ENCODE measurements at places on chromosomes 6 and 20.

GRCh38 chr6:56091159-56091869 lies 156.1 kb downstream of the COL21A1 start:
- DNase-seq, result no peak

DNA sequence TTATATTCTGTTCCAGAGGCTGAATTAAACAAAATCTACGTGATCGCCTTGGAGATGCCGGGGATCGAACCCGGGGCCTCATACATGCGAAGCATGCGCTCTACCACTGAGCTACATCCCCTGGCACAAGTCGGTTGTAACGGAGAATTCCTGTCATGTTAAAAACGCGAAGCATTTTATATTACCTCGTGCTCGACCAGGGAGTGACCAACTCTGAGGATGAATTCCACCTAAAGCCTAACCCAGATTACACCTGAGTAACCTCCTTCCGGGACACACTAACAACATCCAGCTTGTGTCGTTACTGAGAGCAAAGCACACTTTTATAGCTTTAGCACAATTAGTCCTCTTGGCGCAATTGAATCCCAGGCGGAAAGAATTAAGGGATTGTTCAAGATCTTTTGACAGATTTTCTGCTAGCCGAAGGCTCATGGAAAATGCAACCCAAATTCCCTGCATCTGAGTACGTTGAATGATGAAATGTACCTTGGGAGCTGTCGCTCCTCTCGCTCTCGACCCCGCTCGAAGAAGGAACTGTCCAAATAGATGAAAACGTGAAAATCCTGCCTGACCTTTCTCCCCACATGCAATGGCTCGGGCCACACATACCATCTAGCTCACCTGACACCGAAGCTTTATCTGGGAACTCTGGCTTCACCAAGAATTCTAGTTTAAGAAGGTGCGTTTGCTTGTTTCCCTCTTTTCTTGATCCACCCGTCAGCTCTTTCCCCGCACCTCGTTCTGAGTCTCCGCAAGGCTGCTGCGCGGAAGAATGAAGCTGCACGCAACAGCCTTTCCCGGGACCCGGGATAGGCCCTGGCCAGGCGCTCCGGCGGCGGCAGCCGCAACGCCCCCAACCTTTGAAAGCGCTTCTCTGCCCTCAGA lies 148.3 kb downstream of the GPX5 start:
- DNase-seq, result peak; percentile 75

- no peak for DNase-seq
Observed at GRCh38 chr20:58900397-58900796, 47.9 kb downstream of the GNAS start.

DNA sequence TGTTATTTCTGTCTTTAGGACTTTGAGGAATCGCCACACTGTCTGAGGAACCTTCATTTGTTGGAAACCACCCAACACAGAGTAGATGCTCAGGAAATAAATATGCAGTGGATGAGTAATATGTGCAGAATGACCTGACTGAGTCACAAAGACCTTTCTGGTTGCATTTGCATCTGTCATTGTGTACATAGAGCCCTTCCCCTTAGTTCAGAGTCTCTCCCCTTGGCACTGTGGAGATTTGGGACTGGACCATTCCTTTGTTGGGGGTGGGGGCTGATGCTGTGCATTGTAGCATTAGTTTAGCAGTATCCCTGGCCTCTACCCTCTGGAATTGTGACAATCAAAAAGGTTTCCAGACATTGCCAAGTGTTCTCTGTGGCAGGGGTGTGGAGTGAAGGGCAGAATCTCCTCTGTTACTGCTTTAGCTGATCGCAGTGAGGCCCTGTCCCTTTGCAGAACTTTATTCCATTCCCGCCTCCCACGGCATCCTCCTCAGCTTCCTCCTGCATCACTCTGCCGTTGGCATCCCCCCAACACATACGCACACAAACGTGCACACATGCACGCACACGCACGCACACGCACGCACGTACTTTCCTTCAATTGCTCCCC lies 64.5 kb downstream of the EYA2 start:
- DNase-seq, result no peak

- DNase-seq, result no peak
Observed at GRCh38 chr6:92510137-92510536, 909.2 kb downstream of the EPHA7 start.

GRCh38 chr20:21702553-21703470 lies 2.7 kb upstream of the PAX1 start:
- peak; percentile 37 for DNase-seq

GRCh38 chr6:93358435-93358834 lies 60.9 kb downstream of the EPHA7 start:
- no peak for DNase-seq

- no peak for DNase-seq
Observed at GRCh38 chr6:151140767-151141166, 99.0 kb upstream of the AKAP12 start.

GRCh38 chr6:99604166-99605073 lies 2.2 kb upstream of the PRDM13 start:
- no peak for DNase-seq

GRCh38 chr6:43789447-43789846 lies 19.4 kb downstream of the VEGFA start:
- DNase-seq, result no peak

DNA sequence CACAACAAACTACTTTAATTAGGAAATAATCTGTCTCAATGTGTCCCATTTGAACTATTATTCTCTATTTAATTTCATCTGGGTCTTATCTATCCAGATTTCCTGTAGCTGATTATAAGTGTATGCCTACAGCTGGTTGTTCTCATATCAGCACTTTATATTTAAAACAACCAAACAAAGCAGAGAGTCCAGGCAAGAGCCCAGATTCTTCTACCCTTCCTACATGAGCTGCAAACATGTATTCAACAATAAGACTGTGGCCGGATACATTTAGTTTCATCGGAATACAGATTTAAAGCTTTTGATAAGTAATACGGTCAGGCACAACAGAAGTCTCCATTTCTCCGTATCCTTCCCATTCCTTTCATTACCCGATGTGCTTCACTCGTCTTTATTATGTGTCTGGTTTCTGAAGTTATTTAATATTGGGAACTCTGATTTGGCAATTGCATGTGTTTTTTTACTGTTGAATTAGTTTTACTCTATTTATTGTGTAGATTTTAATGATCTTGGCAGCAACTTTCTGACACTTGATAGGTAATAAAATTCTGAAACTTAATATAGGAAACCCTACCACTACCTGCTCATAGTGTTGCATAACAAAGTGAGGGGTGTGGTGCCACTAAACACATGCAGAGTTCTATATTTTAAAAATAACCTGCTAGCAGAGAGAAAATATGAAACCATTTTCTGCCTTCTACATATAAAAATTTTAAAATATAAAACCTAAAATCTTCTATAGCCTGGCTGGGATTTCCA lies 653.5 kb upstream of the PTCHD4 start:
- DNase-seq, result no peak

DNA sequence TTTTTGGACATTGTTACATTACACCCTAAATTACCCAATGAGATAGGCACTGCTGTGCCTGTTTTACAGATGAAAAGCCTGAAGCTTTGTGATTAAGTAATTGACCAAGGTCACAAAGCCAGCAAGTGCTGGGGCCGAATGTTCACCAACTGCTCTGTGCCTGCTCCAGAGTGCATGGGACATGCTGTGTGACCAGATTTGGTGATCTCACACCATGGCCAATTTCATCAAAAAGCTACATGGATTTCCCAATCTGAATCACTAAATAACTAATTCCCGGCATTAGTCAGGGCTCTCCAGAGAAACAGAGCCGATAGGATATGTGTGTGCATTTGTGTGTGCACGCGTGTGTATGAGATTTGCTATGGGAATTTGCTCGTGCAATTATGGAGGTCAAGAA lies 228.3 kb upstream of the ECI2 start:
- no peak for DNase-seq

GRCh38 chr6:169723991-169724493 lies 258 bp downstream of the PHF10 start:
- DNase-seq, result no peak

GRCh38 chr6:79833264-79833963 lies 113.9 kb downstream of the ELOVL4 start:
- no peak for DNase-seq

DNA sequence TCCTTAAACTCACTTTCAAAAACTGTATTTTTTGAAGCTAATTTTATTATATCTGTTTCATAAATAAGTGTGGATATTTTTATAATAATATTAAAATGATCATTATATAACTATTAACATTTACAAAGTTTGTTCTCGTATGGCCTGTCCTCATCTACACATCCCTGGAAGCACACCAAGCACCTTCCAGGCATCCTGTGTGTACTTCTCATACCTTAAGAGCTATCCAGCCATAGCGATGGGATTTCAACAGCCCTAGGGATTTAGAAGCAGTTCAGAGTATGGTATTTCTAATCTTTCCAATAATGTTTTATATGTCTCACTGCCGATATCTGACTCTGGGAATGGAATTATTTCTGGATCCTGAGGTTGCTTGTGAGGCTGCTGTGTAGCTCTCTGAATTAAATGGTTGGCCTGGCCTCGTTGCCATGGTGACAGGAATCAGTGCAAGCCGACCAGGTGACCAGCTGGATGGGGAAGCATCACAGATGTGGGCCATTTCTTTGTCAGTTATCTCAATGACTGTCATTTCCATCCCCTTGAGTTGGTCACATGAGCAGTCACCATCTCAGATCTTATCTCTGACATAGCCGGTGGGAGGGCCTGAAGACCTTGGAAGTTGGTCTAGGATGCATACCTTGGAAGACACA lies 265.2 kb upstream of the RIN2 start:
- DNase-seq, result no peak

DNA sequence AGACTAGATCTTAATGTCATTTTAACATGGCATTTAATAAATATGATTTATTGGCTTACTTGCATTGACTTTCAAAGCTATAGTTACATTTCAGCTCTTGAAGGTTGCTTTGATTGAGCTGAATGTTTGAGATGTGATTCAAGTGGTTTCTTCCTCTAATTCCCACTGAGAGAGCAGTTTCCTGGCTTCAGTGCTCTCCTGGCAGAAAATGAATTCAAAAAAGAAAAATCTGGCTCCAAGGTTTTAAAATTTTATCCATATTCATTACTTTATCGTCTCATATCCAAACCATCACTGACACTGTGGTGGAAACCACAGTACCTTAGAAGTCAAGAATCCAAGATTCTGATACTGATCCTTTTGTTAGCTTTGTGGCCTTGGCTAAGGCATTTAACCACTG lies 263.1 kb upstream of the HSF2 start:
- no peak for DNase-seq

DNA sequence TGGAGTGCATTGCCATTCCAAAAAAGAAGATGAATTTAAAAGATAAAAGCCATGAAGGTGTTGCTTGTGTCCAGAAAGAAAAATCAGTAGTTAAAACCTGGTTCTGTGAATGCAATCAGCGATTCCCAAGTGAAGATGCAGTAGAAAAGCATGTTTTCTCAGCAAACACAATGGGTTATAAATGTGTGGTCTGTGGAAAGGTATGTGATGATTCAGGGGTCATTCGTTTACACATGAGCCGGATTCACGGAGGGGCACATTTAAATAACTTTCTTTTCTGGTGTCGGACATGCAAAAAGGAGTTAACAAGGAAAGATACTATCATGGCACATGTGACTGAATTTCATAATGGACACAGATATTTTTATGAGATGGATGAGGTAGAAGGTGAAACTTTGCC lies 24.7 kb upstream of the BAG2 start:
- DNase-seq, result no peak

DNA sequence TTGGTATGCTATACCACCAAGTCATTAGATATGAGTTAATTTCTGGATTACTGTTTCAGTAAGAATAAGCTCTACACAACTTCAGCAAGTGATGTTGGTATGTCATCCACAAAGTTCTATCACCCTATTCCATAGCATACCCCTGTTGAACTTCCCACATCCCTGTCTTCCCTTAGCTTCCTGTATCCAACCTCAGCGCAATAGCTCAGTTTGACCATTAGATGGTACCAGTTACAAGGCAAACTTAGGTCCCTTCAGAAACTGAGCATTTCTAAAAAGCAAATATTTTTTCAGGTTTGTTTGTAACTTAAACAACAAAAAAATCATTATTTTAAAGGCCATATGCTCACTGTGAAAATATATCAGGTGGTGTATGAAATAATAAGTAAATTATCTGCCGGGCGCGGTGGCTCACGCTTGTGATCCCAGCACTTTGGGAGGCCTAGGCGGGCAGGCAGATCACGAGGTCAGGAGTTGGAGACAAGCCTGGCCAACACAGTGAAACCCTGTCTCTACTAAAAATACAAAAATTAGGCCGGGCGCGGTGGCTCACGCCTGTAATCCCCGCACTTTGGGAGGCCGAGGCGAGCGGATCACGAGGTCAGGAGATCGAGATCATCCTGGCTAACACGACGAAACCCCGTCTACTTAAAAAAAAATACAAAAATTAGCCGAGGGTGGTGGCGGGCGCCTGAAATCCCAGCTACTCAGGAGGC lies 8.8 kb upstream of the MOG start:
- DNase-seq, result peak; percentile 50

DNA sequence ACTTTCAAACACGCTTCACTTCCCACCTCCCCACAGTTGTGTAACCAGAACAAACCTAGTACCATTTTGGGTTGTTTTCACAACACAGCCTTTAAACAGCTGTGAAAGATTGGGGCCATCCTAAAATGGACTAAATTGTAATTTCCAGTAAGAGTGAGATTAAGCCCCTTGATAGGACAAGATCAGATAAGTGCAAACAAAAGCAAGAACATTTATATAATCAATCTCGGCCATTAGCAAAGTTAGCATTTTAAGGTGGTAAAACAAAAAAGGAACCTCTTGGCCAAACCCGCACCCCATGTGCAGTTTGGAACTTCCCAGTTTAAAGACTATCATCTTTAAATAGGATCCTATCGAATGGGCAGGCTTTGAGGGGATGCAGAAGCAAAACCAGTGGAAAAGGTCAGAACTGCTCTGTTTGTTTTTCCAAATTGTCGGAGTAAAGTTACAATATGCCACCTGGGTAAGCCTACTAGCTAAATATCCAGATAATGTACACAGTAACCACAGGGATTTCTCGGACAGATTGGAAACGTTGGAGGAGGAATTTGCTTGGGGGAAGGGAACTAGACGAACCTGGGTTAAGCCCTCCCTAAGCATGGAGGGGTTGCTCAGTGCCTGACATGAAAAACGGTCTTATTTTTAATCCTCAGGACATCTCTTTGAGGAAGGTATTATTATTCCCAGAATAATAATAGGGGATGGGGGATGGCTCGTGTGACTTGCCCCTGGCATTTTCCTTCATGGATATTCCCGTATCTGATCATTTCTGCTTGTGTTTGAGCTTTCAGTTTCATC lies 159.8 kb upstream of the SALL4 start:
- DNase-seq, result no peak

GRCh38 chr6:137159912-137160311 lies 13.5 kb downstream of the IL22RA2 start:
- DNase-seq, result no peak

DNA sequence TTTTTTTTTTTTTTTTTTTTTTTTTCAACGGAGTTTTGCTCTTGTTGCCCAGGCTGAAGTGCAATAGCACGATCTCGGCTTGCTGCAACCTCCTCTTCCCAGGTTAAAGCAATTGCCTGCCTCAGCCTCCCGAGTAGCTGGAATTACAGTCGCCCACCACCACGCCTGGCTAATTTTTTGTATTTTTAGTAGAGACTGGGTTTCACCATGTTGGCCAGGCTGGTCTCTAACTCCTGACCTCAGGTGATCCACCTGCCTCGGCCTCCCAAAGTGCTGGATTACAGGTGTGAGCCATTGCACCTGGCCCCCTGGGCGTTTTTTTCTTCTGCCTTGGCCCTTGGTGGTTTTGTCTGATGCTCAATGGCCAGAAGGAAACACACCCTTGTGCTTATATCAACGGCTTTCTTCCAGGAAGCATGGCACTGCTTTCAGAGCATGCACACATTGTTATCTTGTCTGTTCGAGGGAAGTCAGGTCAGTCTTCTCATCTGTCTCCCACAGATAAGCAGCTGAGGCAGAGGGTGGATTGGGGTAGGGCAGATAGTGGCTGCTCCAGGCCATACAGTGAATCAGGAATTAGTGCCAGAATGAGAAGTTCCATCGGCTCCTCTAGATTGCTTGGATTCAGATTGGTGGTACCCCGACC lies 203.1 kb downstream of the TSHZ2 start:
- peak; percentile 97 for DNase-seq

Measured in hematopoietic multipotent progenitor cell treated with erythropoietin and hydrocortisone succinate and interleukin-3 and kit ligand, for 8 days (in vitro differentiated cells).